H9 (cell line): ENCODE measurements at places on chromosomes 7 and 10.

DNA sequence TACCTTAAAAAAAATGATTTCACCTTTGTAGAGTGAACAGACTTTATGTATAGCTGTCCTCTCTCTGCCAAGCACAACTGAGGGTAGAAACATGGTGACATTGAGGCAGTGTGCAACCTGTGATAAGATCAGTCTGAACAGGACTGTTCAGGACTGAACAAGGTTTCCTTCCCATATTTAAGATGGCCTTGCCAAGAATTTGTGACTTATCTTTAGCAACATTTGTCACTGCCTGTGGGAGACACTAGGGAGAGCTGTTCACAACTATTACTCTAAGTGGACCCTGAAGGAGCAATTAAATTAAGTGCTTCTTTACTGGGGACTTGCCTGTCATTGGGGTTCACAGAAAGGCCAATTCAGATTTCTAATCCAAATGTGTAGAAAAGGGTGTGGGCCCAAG, 6.7 kb downstream of the OR13A1 start:
- no peak for DNase-seq

DNA sequence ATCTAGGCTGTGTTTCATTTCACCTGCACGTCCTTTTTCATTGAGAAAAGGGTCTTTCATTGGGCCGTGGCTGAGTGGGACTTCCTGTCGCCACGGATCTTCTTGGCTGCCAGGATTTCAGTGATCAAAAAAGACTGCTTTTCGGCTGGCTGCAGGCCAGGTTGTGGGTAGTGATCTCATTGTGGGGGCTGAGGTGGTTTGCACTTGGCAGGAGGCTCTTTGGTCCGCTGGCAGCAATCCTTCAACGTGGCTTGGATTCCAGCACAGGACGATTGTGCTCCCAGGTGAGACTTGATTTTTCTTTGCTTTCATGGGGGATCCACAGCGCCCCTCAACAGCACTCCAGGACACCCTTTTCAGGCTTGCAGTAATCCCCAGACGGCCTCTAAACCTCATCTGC, 29.0 kb upstream of the ZNF273 start:
- DNase-seq, result no peak

DNA sequence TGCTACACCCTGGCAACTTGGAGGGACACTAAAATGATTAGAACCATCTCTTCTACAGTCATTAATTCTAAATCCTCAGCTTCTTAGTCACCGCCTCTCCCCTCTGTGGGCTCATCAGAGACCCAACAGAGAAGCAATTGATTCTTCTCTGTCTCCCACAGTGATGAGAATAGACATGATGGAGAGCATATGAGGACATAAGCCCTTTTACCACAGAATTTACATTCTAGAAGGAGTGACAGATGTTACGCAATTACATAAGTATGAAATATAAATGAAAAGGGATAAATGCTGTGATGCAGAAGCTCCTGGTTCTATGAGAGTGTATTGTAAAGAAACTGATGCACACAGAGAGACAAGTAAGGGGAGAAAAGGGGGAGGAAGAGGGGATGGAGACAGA, 18.1 kb upstream of the ABCB5 start:
- DNase-seq, result no peak

DNA sequence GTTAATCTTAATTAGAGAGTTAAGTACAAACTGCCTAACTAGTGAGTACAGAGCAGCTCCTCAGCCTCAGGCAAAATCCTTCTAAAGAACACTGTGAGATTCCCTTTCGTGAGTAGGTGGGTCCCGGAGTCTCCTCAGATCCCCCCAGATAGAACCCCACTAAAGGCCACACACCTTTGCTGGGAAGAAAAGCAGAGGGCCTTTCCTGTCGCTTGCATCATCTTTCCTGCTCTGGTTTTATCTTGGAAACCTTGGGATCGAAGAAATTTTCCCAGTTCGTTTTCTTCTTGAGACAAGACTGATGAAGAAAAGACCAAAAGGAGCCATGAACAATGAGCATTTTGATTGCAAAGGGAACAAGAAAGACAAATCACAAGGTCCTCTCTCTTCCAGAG, 40.9 kb downstream of the ICA1 start:
- no peak for DNase-seq
